H1 (cell line): ENCODE measurements at places on chromosomes 7 and 10. TPM values are rescaled to one million over a fixed set of nuclear protein-coding genes. Genes with fewer than 3 reads are reported as not detected.

- DNase-seq, result no peak
These were observed 47.0 kb upstream of the ELMO1 start for GRCh38 chr7:37495574-37496184.

GRCh38 chr10:44258460-44259089 lies 126.3 kb downstream of the CXCL12 start:
- no peak for DNase-seq

DNA sequence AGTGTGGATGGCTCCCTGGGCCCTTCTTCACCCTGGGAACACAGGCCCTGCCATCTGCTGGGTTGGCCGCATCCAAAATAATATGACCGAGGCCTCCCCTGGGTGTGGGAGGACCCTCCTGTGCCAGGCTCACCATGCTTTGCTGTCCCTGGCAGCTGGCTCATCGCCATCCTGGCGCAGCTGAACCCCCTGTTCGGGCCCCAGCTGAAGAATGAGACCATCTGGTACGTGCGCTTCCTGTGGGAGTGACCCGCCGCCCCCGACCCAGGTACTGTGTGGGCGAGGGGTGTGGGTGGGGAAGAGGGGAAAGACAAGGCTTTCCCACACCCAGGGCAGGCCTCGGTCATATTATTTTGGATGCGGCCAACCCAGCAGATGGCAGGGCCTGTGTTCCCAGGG lies 4.8 kb downstream of the ATP6V0E2 start:
- no peak for DNase-seq

The COBL gene
- 36.5 and 40.4 TPM in 2 replicates for total RNA-seq

The VPS26A gene
- 44.8 and 49.6 TPM in 2 replicates for total RNA-seq

The ARHGEF5 gene
- total RNA-seq, result 32.7 and 34.6 TPM in 2 replicates
